ENCODE measurements at places on chromosomes 6 and 20. TPM values are rescaled to one million over a fixed set of nuclear protein-coding genes. Genes with fewer than 3 reads are reported as not detected.

The FLRT3 gene
- polyA plus RNA-seq: 10.5 TPM

The C20orf173 gene
- polyA plus RNA-seq: not detected

DNA sequence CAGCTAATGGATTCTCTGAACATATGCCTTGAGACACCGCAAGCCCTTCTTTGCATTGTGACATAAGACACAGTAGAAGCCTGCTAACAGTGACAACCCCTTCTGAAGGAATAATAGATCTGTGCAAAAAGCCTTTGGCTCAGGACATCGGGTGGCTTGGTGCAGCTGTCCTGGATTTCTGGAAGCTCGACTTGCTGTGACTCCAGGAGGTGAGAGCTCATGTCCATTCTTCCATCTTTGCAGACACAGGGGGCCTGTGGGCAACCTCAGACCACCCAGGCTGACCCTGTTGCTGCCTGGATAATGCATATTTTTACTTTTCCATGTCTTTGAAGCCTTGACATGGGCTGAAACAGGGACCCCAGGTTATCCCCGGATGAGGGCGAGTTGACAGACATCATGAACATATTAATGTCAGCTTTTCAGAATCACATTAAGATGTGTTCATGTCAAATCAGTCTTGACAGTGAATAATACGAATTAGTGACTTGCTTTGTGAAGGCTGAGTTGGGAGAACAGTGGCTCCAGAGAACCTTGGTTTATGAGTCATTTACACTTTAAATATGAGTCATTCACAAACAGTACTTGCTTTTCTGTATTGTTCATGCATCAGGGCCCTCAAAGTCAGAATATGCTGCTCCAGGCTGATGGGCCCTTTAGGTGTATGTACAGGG is 66.8 kb upstream of the IYD start:
- DNase-seq: peak; percentile 39

GRCh38 chr20:1621316-1621715 is 1.5 kb upstream of the SIRPB1 start:
- DNase-seq: no peak

DNA sequence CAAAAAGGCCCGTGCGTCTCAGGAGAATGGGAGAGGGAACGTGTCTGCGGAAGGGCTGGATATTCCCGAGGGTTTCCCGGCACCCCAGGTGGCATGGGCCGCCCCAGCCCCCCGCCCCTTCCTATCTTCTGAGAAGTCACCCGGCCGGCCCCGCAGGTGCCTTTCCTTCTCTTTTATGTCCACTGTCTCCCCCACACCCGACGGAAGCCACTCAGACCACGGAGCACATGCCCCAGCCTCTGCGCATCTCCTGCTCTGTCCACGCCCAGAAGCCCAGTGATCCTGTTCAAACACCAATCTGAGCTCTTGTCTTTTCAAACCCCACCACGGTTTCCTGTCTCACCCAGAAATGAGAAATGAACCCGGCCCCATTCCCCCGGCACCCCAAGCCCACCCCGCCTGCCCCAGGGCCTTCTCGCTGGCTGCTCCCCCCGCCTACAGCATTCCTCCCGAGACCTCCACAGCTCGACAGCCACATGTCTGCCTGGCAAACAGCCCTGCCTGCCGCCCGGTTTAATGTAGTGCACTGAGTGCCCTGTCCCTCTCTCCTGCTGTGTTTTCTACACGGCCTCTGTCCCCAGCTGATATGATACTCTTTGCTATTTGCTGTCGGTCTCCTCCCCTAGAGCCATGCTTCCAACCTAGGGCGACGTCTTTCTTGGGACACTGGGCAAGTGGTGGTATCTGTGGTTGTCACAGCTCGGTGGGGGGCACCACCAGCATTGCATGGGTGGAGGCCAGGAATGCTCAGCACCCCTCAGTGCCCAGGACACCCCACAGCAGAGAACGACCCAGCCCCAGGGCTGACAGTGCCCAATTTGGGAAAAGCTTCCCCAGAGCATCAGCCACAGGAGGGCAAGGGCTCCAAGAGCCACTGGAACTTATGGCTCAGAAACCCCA is 182.7 kb downstream of the TAF4 start:
- no peak for DNase-seq

Measured in muscle of leg (tissue), 16 donors.